Stimulated activated CD4-positive, alpha-beta T cell treated with anti-CD3 and anti-CD28 coated beads, Interleukin-15, amount 100 ng/mL, for 1 hour (primary cell): ENCODE measurements at places on chromosomes 12 and 14.

GRCh38 chr14:87133073-87133801 lies 859.7 kb downstream of the GALC start:
- no peak for DNase-seq

DNA sequence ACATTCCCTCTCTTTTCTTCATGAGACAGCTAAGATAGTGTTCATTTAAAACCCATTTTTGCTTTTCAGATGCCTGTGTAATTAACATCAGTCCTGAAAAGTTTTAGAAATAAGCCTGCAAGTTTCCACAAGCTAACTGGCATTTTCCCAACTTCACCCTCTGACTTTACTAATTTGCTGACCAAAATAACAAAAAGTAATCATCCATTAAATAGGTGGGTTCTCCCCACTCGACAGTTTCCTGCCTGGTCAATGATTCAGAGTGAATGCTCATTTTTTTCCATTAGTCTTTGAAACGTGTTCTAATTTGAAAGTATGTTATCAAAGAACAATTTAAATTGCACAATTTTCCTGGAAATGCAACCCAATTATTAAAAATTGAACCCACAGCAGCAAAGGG lies 23.6 kb downstream of the NELL2 start:
- DNase-seq, result no peak

DNA sequence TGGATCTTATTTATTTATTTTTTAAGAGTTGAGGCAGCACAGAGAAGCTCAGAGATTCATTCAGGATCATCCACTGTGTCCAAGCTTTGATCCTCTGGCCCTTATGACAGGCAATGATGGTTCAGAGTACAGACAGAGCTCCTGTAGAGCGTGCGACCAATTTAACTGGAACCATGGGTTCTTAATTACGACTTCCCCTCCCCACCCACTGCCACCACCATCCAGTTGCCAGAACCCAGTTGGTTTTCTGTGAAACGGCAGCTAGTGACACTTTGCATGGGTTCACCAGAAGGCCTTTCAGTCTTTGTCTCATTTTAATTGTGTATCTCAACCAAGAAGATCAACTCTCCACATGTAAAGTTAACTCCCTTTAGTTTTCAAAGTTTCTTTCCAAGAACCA lies 478.2 kb downstream of the ZFP36L1 start:
- no peak for DNase-seq

- no peak for DNase-seq
Observed at GRCh38 chr14:104130974-104131651, 7.3 kb upstream of the KIF26A start.
